Gastrocnemius medialis (tissue), 4 donors: ENCODE measurements at places on chromosomes 7 and 10. TPM values are rescaled to one million over a fixed set of nuclear protein-coding genes. Genes with fewer than 3 reads are reported as not detected.

The GJD4 gene
- total RNA-seq, result not detected

DNA sequence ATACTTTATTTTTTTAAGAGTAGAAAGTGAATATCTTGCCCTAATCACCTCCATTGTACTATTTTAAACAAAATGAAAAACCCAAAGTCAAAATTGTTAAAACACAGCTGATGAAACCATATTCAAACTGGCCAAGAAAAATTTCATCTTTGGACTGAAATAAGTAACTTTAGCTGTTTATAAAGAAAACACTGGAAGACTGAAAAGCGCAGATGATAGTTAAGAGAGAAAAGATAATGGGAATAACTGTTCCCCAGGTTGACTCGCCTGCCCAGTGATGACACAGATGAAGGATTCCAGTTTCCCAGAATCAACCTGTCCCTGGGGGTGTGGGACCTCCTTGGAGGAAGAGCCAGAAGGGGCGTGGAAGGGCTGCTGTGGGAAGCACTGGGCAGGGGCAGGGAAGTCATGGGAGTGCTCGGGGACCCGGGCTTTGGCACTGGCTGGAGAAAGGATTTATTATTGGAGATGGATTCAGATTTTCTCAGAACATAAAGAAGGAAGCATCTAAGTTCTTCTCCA is 43.1 kb downstream of the DENND2A start:
- DNase-seq, result no peak
- H3K4me3 ChIP-seq, result no peak overlapping the region
- H3K27ac ChIP-seq, result peak overlapping the region; percentile 27
- no peaks in the 10 kb centered on the region for H3K36me3 ChIP-seq
- H3K4me1 ChIP-seq, result no peaks in the 10 kb centered on the region

The TUBB8 gene
- not detected for total RNA-seq

The ATOH7 gene
- not detected for total RNA-seq

The PHF14 gene
- 8.9 TPM for total RNA-seq

GRCh38 chr10:43820663-43821062 is 172.0 kb upstream of the ZNF32 start:
- H3K4me1 ChIP-seq, result peaks cover 18% of the 10 kb centered on the region
- H3K4me3 ChIP-seq, result no peak overlapping the region
- H3K27me3 ChIP-seq, result no peaks in the 10 kb centered on the region
- DNase-seq, result no peak
- H3K27ac ChIP-seq, result no peak overlapping the region
